ENCODE measurements at places on chromosomes 6 and 20. TPM values are rescaled to one million over a fixed set of nuclear protein-coding genes. Genes with fewer than 3 reads are reported as not detected.

GRCh38 chr6:150720774-150721233 is 121.1 kb downstream of the PLEKHG1 start:
- DNase-seq, result peak; percentile 88

GRCh38 chr6:113578691-113579090 is 278.5 kb upstream of the MARCKS start:
- DNase-seq, result no peak

Gene MCUR1
- total RNA-seq, result 28.6 TPM

DNA sequence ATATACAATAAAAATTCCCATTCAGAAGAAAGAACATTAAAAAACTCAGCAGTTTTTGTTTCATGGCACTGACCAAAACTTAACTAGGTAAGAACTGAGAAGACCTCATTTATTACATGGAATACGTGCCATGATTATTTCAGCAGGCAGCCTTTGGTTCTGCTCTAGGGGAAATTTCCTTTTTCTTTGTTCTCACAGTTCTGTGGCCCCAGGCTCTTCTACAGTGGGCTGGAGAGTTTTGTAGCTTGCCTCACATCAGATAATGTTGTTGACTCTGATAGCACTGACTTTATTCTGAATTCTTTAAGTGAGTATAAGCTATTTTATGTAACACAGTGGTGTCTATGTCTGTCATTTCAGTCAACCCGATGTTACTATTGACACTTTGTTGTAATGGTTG is 844.3 kb downstream of the TBC1D32 start:
- DNase-seq, result no peak

GRCh38 chr6:166951670-166952060 is 4.7 kb downstream of the RNASET2 start:
- DNase-seq, result no peak

DNA sequence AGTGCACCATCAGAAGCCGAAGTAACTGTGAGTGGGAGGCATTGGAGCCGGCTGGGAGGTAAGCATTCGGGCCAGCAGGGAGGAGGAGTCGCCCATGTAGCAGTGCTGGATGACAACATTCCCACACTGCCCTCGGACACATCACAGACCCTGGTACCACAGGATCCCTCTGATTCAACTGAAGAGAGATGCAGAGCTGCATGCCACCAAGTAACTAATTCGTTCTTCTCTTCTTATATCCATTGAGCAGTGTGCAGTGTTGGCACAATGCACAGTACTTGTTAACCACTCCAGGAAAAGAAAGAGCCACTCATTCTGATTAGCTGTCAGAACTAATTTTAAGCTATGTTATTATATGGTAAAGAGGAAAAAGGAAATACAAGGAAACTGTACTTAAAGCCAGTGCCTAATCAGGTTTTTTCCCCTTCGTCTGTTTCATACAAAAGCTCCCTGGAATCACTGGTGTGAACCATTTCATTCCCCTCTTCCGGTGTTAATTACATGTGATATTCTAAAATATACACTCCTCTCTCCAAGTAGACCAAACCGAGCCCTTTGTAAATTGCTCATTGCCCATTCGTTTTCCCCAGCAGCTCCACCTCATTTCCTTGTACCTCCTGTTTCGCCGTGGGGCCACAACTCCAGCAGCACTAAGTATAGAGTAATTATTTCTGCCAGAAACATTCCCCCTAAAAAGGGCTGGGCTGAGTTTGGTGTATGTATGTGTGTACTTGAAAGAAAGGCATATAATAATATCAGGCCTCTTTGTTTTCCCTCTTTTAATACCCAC is 32.4 kb upstream of the ADTRP start:
- no peak for DNase-seq

GRCh38 chr6:160088069-160088783 is 33.4 kb upstream of the SLC22A1 start:
- DNase-seq, result peak; percentile 78

DNA sequence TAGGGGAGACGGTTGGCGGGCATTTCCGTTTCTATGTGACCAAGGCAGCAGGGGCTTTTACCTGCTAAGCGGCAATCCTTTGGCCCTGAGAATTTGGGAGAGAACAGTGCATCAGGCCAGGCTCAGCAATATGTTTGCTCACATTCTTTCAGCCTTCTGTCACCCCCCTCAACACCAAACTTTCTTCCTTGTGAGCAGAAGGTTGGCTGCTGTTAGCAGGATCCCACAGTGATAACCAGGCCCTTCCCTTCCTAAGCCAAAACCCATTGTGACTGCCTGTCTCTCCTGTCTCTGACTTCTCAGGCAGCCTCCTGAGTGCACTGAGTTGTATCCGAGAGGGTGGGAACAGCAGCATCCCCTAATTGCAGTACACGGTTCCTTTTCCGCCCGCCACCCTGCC is 43.7 kb downstream of the STK35 start:
- DNase-seq, result no peak

- DNase-seq, result no peak
These were observed 4.5 kb downstream of the GID8 start for GRCh38 chr20:62942456-62942855.

- peak; percentile 52 for DNase-seq
These were observed 94.4 kb upstream of the BEND6 start for GRCh38 chr6:56860475-56860874.

GRCh38 chr6:35352735-35353134 is 10.4 kb downstream of the PPARD start:
- no peak for DNase-seq

Gene HLA-DMA
- total RNA-seq, result 1.7 TPM

DNA sequence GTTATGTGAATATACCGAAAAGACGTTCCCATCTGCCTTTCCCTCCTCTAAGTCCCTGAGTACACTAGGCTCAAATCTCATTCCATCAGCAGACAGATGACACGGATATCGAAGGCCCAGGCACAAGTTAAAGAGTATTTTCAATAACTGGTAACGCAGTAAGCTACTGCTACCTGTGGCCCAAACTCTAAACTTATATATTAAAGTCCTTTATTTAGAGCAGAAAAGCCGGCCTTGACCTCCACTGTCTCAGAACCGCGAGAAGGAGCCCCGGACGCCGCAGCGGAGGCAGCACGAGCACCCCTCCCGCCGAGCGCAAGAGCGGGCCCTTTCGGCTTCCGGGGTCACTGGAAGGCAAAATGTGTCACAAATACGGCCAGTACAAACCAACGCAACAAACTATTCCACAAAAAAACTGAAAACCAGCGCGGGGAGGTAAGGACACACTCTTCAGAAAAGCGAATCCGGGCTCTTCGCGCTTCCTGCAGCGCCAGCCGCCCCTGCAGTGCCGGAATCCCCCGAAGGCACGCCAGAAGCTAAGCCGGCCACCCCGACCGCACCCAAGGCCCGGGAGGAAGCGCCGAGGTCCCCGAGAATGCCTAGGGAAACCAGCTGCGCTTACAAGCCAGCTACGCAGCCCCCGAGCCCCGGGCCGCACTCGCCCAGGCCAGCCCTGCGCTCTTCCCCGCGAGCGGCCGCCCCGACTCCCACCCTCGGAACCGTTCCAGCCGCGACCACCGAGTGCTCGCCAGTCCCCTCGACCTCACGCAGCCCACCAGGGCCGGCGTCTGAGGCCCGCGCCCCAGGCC is 681 bp downstream of the DIDO1 start:
- peak; percentile 35 for DNase-seq

Gene B3GALT4
- 8.4 TPM for total RNA-seq

DNA sequence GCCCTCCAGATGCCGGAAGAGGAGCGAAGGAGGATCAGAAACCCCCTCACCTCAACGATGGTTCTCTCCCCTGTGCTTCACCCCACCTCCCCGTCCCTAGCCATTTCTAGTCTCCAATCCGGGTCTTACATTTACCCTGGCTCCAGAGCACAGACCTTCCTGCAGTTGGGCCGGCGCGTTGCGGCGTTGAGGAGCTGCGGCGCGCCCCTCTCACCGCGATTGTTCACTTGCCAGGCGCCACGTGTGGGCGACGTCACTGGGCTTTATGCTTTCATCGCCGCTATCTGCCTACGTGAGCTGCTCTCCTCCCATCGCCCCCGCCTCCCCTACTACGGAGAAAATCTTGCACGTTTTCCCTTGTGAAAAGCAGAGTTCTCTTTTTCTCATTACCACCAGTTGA is at the start of gene CRISP2:
Gene CRISP2 (minus strand): TSS at position 198 of the 400 bp plus-strand sequence. CDS start 4,347 bp downstream, outside the sequence.
- DNase-seq, result no peak

Gene PRPH2
- total RNA-seq, result not detected

DNA sequence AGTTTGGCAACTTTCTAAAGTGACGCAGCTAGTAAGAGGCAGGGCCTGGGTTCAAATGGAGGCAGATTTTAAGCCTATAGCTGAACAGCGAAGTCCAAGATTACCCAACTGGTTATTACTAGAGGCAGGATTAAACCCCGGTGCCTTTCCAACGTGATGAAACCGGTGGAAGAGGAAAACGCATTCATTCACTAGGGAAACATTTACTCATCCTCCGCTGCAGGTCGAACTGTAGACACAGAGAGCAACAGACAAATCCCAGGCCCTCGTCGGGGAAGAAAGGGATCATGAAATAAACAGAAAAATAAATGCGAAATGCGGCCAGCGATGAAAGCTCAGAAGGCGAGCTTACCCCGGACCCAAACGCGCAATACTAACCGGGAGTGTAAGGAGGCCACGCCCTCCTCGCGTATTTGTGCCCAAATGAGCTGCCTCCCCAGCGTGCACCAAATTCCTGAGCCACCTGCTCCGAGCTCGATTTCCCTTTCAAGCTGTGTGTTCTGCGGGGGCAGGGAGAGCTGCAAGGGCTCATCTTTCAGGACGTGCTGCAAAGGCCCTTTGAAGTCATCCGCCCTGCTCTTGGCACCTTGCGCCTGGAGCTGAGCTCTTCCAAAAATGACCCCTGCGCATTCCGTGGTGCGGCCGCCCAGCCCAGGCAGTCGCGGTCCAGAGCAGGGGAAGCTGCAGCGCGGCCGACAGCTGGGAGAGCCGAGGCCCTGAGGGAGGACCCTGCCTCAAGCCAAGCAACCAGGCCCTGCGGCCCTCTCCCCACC is 46.9 kb downstream of the PDYN start:
- DNase-seq, result no peak

- peak; percentile 23 for DNase-seq
These were observed 24.7 kb downstream of the C20orf203 start for GRCh38 chr20:32648761-32649650.

Gene HLA-DRA
- total RNA-seq, result not detected

Gene MAS1
- total RNA-seq, result not detected

Data from PC-3 (cell line).